ENCODE measurements at places on chromosomes 3 and 15.

- DNase-seq, result no peak
Measured at GRCh38 chr3:127788451-127788909, 33.8 kb downstream of the MGLL start.

- no peak for DNase-seq
Measured at GRCh38 chr15:43505738-43506137, 11.7 kb upstream of the MAP1A start.

DNA sequence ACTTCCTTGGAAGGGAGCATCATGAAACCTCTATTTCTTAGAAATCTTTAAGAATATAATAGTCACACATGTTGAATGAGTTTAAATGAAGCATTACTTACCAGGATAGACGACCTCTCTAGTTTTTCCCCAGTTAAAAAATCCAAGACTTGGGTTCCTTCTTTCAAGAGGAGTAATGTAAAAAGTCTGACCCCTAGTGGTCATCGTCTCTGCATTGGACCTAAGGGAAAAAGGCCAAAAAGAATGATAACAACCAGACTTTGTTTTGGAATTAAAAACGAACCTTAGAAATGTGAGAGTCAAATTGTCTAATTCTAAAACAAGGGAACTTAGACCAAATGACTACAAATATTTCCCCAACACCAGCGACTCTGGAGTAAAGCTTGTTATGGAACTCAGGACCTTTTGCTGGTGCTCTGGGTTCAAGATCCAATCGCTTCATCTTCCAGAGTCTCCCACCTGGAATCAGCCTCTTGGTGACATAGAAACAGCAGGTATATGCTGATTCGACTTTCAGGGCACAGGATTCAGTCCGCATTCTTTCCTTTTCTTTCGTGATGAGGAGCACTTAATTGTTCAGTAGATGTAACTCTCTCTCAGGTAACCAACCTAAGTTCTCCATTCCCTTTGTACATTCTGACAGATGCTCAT lies 214.8 kb upstream of the TPRG1 start:
- DNase-seq, result no peak

DNA sequence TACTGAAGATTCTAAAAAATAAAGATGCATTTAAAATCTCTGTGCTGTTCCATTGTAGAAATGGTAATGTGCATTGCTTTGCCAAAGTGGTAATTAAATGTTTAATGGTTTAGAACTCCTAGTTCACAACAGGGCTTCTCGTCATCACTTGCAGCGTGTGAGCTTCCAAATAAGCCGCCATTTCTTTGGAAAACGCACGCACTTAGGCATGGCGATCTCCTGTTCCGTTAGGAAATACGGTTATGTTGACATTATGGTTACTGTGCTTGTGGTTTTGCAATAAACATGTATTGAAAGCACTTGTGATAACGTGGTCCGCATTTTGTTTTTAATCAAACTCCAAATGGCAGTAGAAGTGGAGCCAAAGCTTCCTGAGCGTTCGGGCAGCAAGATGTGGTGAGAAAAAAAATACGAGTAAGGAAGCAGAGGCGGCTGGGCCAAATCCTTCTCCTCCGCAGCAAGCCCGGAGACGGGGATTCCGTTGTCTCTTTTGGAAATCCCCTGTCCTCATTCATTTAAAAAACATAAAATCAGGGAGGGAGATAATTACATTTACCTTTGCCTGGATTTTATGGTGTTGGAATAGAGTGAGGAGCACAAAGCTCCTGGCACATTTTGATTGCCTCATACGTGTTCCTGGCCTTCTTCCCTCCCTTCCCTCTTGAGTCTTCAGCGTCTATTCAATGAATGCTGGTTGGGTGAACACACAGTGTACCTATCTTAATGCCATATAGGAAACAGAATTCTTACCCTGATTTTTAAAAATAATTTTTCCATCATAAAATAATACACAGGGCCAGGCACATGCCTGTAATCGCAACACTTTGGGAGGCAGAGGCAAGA lies 97.5 kb downstream of the SLC49A4 start:
- DNase-seq, result no peak

DNA sequence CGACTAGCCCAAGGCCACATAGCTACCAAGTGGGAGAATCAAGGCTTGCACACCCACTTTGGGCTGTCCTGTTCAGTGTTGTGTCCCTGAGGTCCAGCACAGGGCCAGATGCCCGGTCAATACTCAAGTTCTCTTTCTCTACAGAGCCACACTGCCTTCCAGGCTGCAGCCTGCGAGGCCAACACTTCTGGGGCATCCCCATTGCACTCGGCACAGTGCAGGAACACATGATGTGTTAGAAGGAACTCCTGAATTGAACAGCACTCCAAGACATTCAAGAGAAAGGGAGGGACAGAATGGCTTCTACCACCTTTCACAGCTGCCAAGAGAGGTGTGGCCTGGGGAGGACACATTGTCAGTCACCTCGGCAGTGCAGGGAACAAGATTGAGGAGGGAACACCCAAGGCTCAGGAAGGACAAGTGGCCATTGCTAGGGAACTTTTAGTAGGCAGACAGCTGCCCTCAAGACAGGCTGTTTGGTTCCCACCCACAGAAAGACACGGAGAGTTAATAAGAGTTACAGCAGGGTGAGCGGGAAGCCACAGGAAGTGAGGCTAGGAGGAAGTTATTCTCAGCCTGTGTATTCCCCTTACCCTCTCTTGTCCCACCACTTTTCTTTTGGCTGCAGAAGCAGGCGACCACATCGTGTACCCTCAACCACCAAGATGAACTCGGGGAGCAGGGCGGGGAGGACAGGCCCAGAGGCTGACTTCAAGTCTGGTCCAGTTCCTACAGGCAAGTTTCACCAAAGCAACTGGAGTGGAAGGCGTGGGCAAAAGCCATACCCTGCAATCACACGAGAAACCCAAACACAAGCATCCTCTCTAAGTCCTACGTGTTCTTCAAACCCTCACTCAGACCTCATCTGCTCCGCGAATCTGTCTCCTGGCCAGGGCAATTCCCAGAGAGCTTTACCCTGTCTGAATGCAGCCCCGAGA lies 69.4 kb downstream of the SRGAP3 start:
- no peak for DNase-seq

DNA sequence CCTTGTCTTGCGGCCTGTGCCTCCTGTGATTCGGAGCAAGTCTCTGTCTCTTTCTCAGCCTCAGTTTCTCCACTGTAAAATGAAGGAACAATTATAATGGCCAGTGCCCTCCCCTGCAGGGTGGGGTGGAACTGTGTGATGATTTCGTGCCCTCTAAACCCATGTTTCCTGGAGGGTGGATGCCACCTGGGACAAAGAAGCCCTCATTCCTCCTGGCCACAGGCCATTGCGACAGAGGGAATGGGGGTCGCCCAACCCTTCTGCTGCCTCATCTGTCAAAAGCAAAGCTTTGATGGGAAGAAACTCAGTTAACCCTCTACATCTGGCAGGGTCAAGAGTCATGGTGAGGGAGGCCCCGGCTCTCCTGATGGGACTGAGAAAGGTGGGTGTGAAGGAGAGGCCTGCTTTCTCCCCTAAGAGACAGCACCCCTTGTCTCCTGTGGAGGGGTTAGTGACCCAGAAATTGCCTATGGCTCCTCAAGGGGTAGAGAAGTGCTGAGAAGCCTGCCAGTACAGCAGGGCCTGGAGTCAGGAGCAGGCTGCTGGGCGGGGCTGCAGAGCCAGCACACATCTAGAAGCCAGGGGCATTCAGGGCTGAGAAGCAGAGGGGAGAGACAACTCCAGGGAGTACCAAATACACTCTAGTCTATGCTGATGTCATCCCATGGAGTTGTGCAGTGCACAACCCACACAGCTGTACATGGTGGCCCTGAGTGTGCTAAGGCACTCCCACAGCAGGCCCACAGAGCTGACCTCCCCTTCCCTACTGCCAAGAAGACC lies 61.0 kb downstream of the PLXNA1 start:
- DNase-seq, result no peak

DNA sequence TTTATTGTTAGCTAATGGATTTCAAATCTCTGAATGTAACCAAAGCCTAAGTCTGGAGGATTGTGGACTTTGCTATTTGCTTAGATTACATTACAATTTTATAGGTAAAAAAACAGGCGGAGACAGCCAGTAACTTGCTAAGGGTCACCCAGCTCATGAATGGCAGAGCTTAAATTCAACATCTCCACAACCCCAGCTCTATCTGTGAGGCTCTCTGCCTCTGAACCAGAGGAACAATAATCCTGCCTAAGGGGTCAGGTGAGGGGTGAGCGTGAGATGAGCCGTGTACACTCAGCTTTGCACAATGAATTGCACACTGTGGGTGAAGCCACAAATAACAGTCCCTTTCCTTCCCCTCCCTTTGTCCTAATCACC lies 69.8 kb upstream of the SPATA12 start:
- no peak for DNase-seq

- no peak for DNase-seq
Measured at GRCh38 chr15:80948651-80949292, 40.8 kb downstream of the MESD start.

DNA sequence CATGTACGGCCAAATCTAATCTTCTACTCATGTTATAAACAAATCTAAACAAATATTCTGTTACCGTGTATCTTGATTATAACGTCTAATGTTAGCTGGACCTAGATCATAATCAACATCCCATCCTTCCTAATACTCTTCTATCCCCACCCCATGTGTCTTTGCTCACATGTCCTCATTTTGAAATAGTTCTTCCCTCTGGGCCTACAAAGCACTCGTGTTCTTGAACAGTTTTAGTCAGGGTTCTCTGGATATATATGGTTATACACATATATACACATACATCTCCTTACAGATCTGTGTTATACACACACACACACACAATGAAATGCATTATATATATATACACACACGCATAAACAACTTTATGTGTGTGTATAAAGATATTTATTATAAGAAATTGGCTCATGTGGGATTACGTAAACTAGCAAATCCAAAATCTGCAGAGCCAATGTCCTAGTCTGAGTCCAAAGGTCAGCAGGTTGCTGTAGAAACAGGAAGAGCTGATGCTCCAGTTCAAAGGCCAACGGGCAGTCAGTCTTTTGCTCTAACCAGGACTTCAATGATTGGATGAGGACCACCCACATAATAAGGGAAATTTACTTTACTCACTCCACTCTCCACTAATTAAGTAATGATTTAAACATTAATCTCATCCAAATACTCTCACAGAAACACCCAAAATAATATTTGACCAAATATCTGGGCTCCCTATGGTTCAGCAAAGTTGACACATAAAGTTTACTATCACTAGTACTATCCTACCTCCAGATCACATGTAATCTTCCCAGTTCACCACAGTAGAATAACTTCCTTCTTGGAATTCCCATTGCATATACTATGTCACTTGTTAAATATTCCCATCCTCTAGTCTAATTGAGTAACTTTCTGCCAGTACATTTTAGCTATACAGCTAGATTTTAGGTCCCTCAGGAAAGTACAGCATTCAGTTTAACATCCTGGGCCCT lies 450.0 kb downstream of the ROBO1 start:
- DNase-seq, result no peak

DNA sequence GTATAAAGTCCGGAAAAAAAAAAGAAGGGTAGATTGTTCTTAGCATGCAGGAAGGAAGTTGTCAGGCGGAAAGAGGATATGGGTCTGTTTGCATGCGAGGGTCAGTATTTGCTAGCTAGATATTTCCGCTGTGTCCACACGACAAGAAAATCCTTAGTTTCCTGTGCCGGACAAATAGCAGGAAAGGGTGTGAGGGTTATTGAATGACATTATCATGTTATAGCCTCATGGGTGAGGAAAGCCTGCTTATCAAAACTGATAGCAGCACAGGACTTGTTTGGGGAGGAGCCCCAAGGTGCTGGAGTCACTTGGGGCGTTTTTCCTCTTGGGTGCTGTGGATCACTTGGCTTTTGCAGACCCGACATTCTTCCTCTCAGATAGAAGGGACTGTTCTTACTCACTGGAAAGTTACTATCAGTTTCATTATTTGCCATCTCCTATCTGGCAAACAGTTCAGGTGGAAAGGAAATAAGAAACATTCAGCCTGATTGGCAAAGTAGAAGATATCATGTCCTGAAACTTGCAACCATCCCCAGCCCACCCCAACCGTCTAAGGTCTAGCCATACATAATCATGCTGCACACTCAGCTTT lies 127.2 kb upstream of the DPH6 start:
- DNase-seq, result no peak

GRCh38 chr3:165283328-165283727 lies 87.1 kb upstream of the SLITRK3 start:
- DNase-seq, result no peak

GRCh38 chr3:113055201-113055600 lies 64.4 kb downstream of the GTPBP8 start:
- DNase-seq, result no peak

Data from stimulated activated CD8-positive, alpha-beta memory T cell treated with anti-CD3 and anti-CD28 coated beads, Interleukin-4, amount 100 ng/mL, for 4 hours (primary cell).